Stimulated activated CD8-positive, alpha-beta memory T cell treated with anti-CD3 and anti-CD28 coated beads, Interleukin-7, amount 100 ng/mL, for 1 hour (primary cell): ENCODE measurements at places on chromosomes 4 and X.

DNA sequence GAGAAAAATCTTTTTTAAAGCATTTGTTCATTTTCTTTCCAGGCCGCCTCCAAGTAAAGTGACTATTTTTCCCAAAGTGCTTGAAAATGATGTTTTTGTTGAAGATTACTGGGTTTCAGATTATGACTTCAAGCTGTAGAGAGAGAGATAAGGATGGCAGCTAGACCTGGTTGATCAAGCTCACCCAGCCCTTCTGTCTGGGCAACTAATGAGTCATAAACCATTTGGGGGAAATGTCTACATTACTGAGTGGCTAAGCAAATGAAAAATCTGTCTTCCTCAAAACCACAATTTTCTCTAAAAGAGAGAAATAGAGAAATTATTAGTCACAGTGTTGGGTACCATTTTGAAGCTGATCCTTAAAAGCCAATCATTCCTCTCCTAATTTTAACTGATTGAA is 355.4 kb upstream of the CPEB2 start:
- no peak for DNase-seq

GRCh38 chr4:175622887-175623286 is 189.2 kb downstream of the GPM6A start:
- DNase-seq = no peak

GRCh38 chr4:107058828-107059227 is 22.7 kb upstream of the DKK2 start:
- no peak for DNase-seq

GRCh38 chr4:119240568-119240967 is 28.1 kb downstream of the USP53 start:
- DNase-seq = no peak

DNA sequence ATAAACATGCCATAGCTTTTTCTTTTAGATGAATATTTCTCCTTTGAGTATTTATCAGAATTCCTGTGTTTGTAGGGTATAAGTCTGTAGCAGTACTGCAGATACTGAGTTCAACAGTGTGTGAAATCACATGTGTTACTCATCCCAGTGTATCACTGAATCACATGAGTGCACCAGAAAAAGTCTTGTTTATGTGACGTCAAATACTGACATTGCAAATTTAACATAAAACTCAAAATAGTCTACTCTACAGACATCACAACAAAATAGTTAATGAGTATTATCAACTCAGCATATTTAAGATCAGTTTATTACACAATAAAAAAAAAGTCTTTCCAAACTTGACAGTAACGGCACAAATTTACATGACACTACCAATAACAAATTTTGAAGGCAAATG is 221.3 kb downstream of the DCTD start:
- DNase-seq = no peak

DNA sequence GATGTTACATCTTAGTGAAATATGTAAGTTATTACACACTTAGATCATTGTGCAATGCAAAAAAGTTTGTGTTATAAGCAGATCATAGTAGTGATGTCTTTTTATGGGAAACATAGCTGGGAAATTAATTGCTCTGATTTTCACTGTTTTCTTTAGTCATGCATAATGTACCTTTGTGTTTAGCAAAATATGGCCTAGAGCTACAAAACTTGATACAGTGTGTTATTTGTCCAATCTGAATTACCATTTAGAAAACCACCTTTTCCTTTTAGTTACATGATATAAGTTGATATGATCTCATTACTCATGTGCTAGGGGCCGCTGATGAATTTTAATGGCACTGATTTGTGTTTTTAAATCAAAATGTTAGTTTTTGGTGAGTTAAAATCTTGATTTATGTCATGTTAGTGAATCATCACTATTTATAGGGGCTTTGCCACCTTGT is 2.0 kb downstream of the BMPR1B start:
- no peak for DNase-seq

GRCh38 chr4:99091216-99091575 is 2.6 kb upstream of the ADH5 start:
- no peak for DNase-seq

GRCh38 chr4:78953769-78954666 is 14.8 kb upstream of the PAQR3 start:
- no peak for DNase-seq

DNA sequence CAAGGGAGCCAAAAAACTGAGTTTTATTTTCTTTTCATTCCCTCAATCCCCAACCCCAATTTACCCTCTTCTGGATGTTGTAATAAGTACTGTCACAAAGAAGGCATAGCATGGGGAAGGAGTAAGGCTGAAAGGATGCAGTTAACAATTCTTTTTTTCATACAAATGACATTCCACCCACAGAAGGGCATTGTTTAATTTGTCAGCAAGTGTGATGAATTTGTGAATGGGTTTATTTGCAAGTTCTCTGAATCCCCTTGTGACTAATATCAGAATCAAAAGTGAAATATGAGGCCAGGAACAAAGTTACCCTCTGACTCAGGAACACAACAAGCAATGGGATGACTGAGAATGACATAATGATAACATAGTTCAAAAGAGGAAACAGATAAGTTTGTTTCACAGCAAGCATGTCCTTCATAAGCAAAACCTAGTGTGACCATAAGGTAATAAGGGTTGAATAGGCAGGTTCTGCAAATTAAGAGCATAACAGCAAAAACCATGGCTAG is 2.1 kb downstream of the GEMIN8 start:
- no peak for DNase-seq

DNA sequence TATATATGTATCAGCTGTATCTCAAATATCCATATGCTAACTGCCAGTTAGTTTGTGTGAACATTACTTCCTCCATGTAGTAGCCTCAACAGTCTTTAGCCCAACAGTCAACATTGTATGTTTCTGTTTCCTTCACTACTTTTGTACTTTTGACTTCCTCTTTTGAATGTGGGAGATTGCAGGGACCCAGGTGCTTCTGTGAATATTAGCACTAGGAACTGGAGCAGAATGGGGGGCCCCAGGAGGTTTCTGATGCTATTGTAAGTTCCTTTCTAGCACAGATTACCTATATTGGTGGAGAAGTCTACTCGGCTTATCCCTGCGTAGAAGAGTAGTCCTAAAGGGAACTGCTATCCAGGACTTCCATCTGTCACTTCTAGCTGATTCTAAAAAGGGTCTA is 2.3 kb downstream of the PLAC8 start:
- DNase-seq = no peak

- DNase-seq = no peak
Measured at GRCh38 chr4:100428051-100428450, 89.8 kb downstream of the EMCN start.

GRCh38 chr4:3371033-3372001 is 70.5 kb upstream of the HGFAC start:
- DNase-seq = no peak

DNA sequence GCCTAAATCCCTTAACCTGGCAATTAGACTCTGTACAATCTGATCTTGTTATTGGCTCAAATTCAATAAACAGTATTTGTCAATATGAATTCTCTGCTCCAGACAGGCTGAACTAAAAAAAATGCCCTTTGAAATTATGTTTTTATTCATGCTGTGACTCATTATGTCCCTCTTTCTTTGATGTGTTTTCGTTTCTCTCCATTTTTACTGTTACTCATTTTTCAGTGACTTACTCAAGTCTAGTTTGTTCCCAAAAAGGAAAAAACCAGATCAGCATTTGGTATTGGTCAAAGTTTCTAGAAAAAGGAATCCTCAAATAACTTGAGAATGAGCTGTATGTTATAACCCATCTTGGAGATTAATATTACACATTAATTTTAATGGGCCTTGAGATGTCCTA is 40.4 kb downstream of the UNC5C start:
- DNase-seq = no peak

DNA sequence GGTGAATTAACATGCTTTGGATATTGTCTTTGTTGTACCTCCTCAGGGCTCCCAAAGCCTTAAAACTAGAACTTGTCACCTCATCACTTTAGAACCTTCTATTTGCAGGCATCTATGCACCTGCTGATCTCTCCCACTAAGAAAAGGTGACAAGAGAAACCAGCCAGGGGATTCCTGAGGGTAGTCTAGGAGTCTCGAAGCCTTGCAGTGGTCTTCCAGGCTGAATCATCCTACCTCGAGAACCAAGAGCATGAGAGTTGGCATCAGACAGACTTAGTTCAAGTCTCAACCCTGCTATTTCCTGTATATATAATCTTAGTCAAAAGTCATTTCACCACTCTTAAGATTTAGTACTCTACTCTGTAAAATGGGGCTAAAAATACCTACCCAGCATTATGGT is 29.6 kb downstream of the RTL5 start:
- DNase-seq = no peak

DNA sequence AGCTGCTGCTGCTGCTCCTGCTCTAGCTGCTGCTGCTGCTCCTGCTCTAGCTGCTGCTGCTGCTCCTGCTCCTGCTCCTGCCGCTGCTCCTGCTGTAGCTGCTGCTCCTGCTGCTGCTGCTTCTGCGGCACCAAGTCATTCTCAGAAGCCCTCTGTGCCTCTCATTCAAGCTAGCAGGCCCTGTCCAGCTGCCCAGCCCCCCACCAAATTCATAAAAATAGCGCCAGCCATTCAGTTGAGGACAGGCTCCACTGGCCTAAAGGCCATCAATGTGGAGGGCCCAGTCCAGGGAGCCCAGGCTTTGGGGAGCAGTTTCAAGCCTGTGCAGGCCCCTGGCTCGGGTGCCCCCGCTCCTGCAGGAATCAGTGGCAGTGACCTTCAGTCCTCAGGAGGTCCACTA is 3.9 kb downstream of the SUPT20HL1 start:
- no peak for DNase-seq

GRCh38 chr4:42152507-42153504 is at the start of gene BEND4:
Gene BEND4, minus strand, starts transcription at chr4:42152655. Its CDS starts 512 bp downstream, at chr4:42152143.
- no peak for DNase-seq

DNA sequence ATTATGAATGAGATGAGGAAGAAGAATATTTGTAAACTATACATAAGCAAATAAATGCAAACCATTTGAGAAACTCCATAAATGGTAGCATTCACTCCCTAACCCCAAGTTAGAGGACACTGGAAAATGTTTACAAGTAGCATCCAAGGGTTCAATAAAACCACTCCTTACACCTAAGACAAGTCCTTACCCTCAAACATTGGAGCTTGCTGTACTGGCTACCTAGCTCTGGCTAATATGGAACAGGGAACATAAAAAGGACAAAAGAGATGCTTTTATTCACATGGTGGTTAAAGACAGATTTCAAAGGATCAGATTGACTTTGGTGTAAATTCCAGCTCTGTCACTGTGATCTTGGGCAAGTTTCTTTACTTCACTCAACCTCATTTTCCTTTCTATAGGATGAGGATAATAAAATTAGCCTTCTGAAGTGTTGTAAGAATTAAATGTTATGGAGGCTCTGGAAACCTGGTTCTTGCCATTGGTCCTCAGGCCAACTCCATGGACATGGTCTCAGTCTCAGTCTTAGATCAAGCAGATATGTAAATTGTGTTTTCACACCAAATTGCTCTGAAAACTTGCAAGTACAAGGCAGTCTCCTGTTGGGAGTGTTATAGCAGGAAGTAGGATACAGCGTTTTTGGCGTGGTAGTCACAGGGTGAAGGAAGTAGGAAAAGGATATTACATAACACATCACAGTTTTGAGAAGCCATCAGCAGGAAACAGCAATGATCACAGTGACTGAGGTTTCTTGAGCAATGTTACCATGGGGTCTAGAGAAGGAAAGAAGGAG is 3.3 kb downstream of the CXCL1 start:
- no peak for DNase-seq

- no peak for DNase-seq
Measured at GRCh38 chr4:41454423-41454822, 83.5 kb upstream of the LIMCH1 start.

DNA sequence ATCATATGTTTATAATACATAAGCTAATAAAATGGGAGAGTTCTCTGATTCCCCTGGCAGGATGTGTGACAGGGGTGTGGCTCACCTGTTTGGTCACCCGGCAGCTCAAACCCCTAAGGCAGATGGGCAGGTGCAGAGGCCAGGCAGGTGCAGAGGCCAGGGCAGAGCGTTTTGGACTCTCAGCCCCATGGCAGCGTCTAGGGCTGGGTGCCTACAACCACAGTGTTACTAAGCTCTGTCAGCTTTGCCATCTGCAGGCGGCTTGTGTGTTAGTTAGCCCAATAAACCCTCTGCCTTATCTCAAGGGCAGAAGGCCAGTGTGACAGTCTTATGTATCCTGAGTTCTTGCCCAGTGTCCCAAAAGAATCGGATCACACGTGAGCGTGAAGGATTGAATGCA is 54.0 kb upstream of the UGT2B15 start:
- no peak for DNase-seq

- no peak for DNase-seq
Measured at GRCh38 chr4:8310306-8310705, 40.8 kb downstream of the HTRA3 start.

- DNase-seq = no peak
Measured at GRCh38 chrX:155949098-155949497, 48.4 kb upstream of the IL9R start.
